Astrocyte (in vitro differentiated cells and primary cell): ENCODE measurements at places on chromosomes 4 and X. TPM values are rescaled to one million over a fixed set of nuclear protein-coding genes. Genes with fewer than 3 reads are reported as not detected.

The PASD1 gene
- not detected in 2 replicates for total RNA-seq

The GYG2 gene
- 15.5 and 16.3 TPM in 2 replicates for total RNA-seq

The FAM184B gene
- total RNA-seq: 0.46 and 0.54 TPM in 2 replicates

The ZNF157 gene
- 0.17 and 0.54 TPM in 2 replicates for total RNA-seq

The FGD1 gene
- total RNA-seq: 18.0 and 18.6 TPM in 2 replicates

DNA sequence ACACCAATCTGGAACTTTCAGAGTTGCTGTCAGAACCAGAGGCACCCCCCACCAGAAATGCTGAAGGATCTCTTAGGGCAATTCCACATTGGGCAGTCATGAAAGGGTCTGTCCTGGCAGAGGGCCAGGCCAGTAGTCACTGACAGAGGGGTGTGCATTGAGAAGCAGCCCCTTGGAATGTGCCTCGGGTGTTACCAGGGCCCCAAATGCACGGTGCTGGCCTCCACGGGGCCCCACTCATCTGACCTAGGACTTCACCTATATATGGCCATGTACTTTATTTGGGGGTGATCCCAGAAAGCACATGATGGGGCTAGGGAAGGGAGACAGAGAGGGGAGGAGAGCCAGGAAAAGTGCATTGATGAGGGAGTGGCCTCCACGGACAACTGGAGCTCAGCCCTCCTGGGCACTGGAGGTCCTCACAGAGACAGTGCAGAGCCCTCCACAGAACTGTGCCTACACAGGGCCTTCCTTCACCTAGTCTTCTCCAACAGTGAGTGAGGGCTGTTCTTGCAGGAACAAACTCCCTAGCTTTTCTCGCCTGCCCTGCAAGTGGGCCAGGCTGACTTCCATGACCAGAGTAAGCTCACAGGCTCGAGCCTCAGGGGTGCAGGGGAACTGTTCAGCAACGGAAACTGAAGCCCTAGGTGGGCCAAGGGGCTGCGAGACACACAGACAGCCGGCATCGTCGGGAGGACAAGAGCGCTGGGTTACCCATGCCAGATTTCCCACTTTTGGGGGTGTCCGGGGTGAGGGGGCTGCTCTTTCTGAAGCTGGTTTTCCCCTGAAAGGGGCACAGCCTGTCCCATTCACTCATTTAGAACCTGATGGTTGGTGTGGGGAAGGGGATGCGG is 136.2 kb downstream of the HMX1 start:
- no peaks in the 10 kb centered on the region for H3K27me3 ChIP-seq
- DNase-seq: no peak
- H3K36me3 ChIP-seq: no peaks in the 10 kb centered on the region
- H3K4me1 ChIP-seq: no peaks in the 10 kb centered on the region

GRCh38 chrX:104307341-104307740 is 52.6 kb upstream of the ESX1 start:
- peak; percentile 40 for DNase-seq
- no peaks in the 10 kb centered on the region for H3K4me1 ChIP-seq
- no peak overlapping the region for H3K27ac ChIP-seq
- no peaks in the 10 kb centered on the region for H3K36me3 ChIP-seq

- no peaks in the 10 kb centered on the region for H3K36me3 ChIP-seq
- no peak overlapping the region for H3K4me3 ChIP-seq
- peaks cover 21% of the 10 kb centered on the region for H3K4me1 ChIP-seq
Observed at GRCh38 chr4:182307746-182308145, 64.5 kb downstream of the TENM3 start.

GRCh38 chr4:37453281-37453998 is 208.9 kb downstream of the NWD2 start:
- H3K27ac ChIP-seq: no peak overlapping the region
- peaks cover 7% of the 10 kb centered on the region for H3K4me1 ChIP-seq
- H3K4me3 ChIP-seq: peak overlapping the region; percentile 49
- H3K27me3 ChIP-seq: peaks cover 39% of the 10 kb centered on the region
- H3K36me3 ChIP-seq: no peaks in the 10 kb centered on the region
- peak; percentile 8 for DNase-seq

- H3K27me3 ChIP-seq: no peaks in the 10 kb centered on the region
- DNase-seq: no peak
- no peak overlapping the region for H3K27ac ChIP-seq
- H3K4me3 ChIP-seq: no peak overlapping the region
- no peaks in the 10 kb centered on the region for H3K4me1 ChIP-seq
Observed at GRCh38 chrX:24553011-24553410, 87.9 kb downstream of the PDK3 start.

GRCh38 chrX:150543230-150544155 is 24.9 kb upstream of the MTM1 start:
- peaks cover 16% of the 10 kb centered on the region for H3K4me1 ChIP-seq
- H3K27ac ChIP-seq: no peak overlapping the region
- no peak overlapping the region for H3K4me3 ChIP-seq

GRCh38 chr4:158771776-158772175 is 3.0 kb downstream of the FNIP2 start:
- peaks cover 26% of the 10 kb centered on the region for H3K4me1 ChIP-seq
- no peaks in the 10 kb centered on the region for H3K36me3 ChIP-seq
- H3K4me3 ChIP-seq: no peak overlapping the region

- H3K4me1 ChIP-seq: peaks cover 4% of the 10 kb centered on the region
- no peaks in the 10 kb centered on the region for H3K27me3 ChIP-seq
- no peak for DNase-seq
- H3K36me3 ChIP-seq: no peaks in the 10 kb centered on the region
Observed at GRCh38 chr4:89438102-89438831, 130.7 kb upstream of the GPRIN3 start.

GRCh38 chr4:124640022-124640730 is 72.4 kb downstream of the ANKRD50 start:
- peaks cover 6% of the 10 kb centered on the region for H3K4me1 ChIP-seq
- no peak overlapping the region for H3K4me3 ChIP-seq
- no peaks in the 10 kb centered on the region for H3K27me3 ChIP-seq
- DNase-seq: peak; percentile 82
- no peaks in the 10 kb centered on the region for H3K36me3 ChIP-seq

GRCh38 chrX:25873196-25873595 is 264.9 kb upstream of the MAGEB18 start:
- H3K4me1 ChIP-seq: no peaks in the 10 kb centered on the region
- peak; percentile 2 for DNase-seq
- no peak overlapping the region for H3K27ac ChIP-seq
- H3K4me3 ChIP-seq: no peak overlapping the region

DNA sequence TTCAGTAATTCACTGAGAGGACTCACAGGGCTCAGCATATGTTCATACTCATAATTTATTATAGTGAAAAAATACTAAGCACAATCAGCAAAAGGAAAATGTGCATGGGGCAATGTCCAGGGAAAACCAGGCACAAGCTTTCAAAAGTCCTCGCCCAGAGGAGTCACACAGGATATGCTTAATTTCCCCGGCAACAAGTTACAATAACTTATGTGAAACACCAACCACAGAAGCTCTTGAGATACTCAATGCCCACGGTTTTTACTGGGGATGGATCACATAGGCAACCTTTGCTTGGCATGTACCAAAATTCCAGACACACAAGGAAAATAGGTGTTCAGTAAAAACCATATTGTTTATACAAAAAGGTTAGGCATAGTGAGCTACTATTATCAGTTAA is 38.5 kb upstream of the STPG2 start:
- DNase-seq: peak; percentile 5
- H3K4me1 ChIP-seq: no peaks in the 10 kb centered on the region
- H3K4me3 ChIP-seq: no peak overlapping the region
- H3K27ac ChIP-seq: no peak overlapping the region
- H3K36me3 ChIP-seq: no peaks in the 10 kb centered on the region

GRCh38 chrX:24242649-24243175 is 71.2 kb downstream of the SUPT20HL2 start:
- DNase-seq: peak; percentile 27
- no peaks in the 10 kb centered on the region for H3K4me1 ChIP-seq
- no peak overlapping the region for H3K27ac ChIP-seq
- no peaks in the 10 kb centered on the region for H3K36me3 ChIP-seq
- H3K4me3 ChIP-seq: no peak overlapping the region

DNA sequence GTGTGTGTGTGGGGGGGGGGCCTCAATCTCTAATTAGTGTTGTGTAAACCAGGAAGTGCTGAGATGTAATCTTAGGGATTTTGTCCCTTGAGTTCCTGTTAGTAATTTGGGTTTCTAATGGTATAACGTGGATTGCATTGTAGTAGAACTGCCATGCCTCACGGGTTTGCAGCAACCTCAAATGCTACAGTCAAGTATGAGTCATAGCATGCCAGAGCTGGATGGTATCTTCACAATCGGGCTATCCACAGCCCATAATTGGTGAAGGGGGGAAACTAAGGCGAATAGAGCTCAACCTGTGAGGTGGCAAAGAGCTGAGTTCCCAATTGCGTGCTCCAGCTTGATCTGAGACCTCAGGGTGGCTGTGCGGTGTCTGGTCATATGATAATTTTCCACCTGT is 2.2 kb upstream of the FMR1NB start:
- H3K4me3 ChIP-seq: no peak overlapping the region
- no peaks in the 10 kb centered on the region for H3K36me3 ChIP-seq
- no peaks in the 10 kb centered on the region for H3K27me3 ChIP-seq
- no peak overlapping the region for H3K27ac ChIP-seq
- no peak for DNase-seq

DNA sequence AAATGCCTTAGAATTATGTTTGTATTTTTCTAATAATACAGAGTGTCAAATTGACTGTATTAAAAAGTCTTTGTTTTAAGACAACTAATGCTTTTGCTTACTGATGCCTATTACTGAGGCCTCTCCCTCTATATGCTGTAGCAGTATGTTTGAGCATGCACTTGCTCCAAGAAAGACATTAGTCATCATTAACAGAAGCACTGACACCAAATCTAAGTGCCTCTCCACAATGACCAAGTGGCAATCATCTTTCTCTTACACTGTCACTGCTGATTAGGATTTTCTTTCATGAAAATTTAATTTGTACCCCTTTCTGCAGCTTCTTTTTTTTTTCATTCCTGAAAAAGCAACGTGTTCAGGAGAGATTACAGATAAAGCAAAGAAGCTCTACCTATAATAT is 11.1 kb upstream of the MAB21L2 start:
- no peaks in the 10 kb centered on the region for H3K36me3 ChIP-seq
- no peaks in the 10 kb centered on the region for H3K27me3 ChIP-seq
- H3K4me1 ChIP-seq: peaks cover 17% of the 10 kb centered on the region
- no peak overlapping the region for H3K4me3 ChIP-seq

DNA sequence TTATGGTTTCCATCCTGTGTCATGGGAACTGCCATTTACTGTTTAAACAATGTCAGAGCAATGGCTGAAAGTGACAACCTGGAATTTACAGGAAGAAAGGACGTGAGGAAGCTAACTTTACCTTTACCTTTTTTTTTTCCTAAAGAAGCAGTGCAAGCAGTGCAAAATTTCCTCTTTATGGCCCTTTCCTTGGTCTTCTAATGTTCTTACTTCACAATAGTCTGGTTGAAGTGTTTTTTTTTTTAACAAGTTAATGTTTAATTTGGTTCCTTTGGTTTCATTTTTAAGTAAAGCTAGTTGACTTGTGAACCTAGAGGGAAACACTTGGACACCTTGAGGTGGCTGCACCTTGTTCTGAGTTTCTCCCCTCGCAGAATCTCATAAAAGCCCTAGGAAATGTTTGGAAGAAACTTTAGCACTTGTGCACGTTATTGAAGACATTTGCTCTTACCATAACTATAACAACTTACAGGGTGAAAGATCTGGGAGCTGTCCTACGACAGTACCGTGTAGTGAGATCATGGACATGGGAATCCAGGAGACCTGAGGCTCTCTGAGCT is 1.8 kb downstream of the SGMS2 start:
- DNase-seq: no peak
- H3K36me3 ChIP-seq: no peaks in the 10 kb centered on the region
- H3K27ac ChIP-seq: no peak overlapping the region

DNA sequence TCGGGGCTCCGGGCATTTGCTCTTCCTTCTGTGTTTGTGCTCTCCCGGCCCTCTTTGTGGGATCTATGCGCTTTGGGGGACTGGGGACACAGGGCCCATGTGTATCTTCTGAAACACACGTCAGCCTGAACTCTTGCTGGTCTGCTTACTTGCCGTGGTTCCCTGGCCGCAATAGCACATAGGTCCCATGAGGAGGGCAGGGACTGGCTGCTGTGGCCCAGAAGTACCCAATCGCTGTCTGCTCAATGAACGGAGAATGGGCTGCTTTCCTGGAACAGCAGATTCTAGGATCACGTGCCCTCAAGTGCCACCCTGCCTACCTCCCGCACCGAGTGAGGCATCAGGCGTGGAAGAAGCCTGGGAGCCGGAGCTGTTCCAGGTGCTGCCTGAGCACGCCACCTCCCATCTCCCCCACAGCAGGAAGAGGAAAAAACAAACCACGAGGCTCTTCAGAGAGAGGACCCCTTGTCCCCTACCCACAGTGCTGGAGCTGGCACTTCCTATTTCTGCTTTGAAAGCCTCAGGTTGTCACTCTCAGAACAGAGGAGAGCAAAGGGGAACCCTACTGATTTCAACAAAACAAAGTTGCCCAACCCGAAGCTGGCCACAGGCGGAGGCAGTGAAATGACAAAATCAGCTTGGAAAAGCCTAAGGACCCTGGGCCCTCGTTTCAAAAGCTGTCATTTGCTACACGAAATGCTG is 3.8 kb downstream of the G6PD start:
- peaks cover 31% of the 10 kb centered on the region for H3K4me1 ChIP-seq
- no peaks in the 10 kb centered on the region for H3K36me3 ChIP-seq
- DNase-seq: no peak
- no peaks in the 10 kb centered on the region for H3K27me3 ChIP-seq
- no peak overlapping the region for H3K4me3 ChIP-seq

GRCh38 chr4:151727365-151727764 is 33.4 kb downstream of the GATB start:
- H3K27ac ChIP-seq: no peak overlapping the region
- no peaks in the 10 kb centered on the region for H3K4me1 ChIP-seq
- H3K27me3 ChIP-seq: no peaks in the 10 kb centered on the region
- peak; percentile 47 for DNase-seq

- H3K36me3 ChIP-seq: no peaks in the 10 kb centered on the region
- no peaks in the 10 kb centered on the region for H3K27me3 ChIP-seq
- H3K4me3 ChIP-seq: peak overlapping the region; percentile 74
- DNase-seq: no peak
- peak overlapping the region; percentile 75 for H3K27ac ChIP-seq
Observed at GRCh38 chr4:158769175-158769921, 522 bp downstream of the FNIP2 start.

- DNase-seq: no peak
- H3K27me3 ChIP-seq: no peaks in the 10 kb centered on the region
- H3K36me3 ChIP-seq: no peaks in the 10 kb centered on the region
- H3K27ac ChIP-seq: no peak overlapping the region
- no peaks in the 10 kb centered on the region for H3K4me1 ChIP-seq
Observed at GRCh38 chrX:110985470-110985869, 110.5 kb upstream of the PAK3 start.

- no peaks in the 10 kb centered on the region for H3K36me3 ChIP-seq
- no peaks in the 10 kb centered on the region for H3K4me1 ChIP-seq
- no peak overlapping the region for H3K27ac ChIP-seq
Observed at GRCh38 chr4:184895012-184895695, 69.4 kb upstream of the ACSL1 start.

GRCh38 chrX:3577551-3577950 is 135.9 kb downstream of the PRKX start:
- H3K27me3 ChIP-seq: no peaks in the 10 kb centered on the region

DNA sequence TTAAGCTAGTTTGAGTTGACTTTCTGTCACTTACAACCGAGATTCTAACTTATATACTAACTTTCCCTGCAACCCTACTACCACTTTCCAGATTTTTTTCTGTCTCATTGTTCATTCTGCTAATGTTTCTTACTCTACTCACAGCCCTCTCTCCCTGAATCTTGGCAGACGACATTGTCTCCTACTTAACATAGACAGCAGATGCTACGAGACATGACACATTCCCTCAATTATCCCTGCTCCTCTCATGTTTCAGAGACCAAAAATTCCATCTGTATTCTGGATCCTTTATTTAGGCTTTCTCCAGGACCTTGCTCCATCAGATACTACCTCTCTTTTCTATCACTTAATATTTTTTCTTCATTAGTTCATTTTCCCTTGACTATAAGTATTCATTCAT is 379.1 kb upstream of the TEX13C start:
- no peak overlapping the region for H3K4me3 ChIP-seq
- H3K4me1 ChIP-seq: no peaks in the 10 kb centered on the region
- H3K27ac ChIP-seq: no peak overlapping the region
- H3K27me3 ChIP-seq: no peaks in the 10 kb centered on the region
- no peak for DNase-seq
- H3K36me3 ChIP-seq: no peaks in the 10 kb centered on the region
